Activated naive CD4-positive, alpha-beta T cell treated with Interleukin-2 at 50 U/mL for 16 hours (primary cell): ENCODE measurements at places on chromosomes 3 and 15.

GRCh38 chr3:28586325-28586724 is 237.7 kb upstream of the AZI2 start:
- no peak for DNase-seq

DNA sequence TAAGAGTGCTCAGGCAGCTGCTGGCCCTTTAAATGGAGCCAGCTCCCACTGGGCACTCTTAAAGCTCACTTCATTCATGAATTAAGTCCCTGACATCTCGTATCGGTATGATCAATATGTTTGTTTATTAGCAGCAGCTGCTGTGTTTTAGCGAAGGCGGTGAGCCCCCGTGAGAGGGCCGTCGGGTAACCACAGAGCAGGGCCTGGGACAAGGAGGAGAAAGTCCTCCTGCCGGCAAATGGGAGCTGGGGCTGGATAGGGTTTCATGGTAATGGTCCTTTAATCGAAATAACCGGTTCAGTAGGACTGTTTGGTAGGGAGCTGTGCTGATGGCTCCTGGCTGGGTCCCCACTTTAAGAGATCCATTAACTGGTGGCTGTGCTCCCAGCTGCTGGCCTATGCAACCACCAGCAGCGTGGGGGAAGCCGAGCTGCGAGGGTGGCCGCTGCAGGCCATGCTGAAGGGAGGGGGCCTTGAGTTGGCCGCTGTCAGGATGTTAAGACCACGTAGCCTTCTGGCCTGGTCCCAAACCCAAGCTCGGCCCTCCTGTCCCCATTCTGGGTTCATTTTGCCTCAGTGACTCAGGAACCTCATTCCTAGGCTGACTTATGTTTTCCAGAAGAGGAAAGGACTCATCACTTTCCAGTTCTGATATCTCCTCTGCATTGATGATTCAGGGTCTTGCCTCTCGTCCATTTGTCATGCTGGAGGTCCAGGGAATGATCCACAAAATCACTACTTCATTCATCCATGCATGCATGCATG is 67.6 kb upstream of the NTRK3 start:
- no peak for DNase-seq

GRCh38 chr3:61680617-61681016 is 119.2 kb downstream of the PTPRG start:
- no peak for DNase-seq

- DNase-seq: no peak
Observed at GRCh38 chr3:148230473-148230872, 467.2 kb upstream of the AGTR1 start.

DNA sequence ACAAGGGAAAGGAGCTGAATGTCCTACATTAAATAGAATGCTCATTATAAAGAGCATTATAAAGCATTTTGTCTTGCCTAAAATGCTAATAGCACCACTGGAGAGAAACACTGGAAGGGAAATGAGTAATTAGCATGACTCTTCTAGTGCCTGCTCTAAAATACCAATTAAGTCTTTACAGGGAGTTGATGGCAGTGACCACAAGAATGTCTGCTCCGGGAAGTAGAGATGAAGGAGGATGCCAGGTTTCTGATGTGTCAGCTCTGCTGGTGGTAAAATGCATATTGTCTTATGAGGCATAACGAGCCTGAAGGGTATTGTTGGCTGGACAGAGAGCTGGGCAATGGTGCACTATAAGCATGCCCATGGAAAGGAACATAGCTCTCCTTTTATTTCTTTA is 49.5 kb downstream of the MYLK start:
- no peak for DNase-seq
